ENCODE measurements at places on chromosomes 7 and 10.

DNA sequence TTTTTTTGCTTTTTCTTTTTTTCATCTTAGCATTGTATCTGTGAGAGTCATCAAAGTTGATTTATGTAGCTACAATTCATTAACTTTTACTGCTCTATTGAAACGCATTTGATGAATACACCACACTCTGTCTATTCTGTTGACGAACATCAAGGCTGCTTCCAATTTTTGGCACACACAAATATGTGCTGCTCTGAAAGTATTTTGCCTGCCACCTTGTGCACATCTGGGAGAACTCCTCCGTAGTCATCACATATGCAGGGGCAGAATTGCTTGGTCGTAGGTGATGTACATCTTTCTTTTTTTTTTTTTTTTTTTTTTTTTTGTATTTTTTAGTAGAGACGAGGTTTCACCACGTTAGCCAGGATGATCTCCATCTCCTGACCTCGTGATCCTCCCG lies 796.8 kb downstream of the KCNMA1 start:
- no peak for DNase-seq

DNA sequence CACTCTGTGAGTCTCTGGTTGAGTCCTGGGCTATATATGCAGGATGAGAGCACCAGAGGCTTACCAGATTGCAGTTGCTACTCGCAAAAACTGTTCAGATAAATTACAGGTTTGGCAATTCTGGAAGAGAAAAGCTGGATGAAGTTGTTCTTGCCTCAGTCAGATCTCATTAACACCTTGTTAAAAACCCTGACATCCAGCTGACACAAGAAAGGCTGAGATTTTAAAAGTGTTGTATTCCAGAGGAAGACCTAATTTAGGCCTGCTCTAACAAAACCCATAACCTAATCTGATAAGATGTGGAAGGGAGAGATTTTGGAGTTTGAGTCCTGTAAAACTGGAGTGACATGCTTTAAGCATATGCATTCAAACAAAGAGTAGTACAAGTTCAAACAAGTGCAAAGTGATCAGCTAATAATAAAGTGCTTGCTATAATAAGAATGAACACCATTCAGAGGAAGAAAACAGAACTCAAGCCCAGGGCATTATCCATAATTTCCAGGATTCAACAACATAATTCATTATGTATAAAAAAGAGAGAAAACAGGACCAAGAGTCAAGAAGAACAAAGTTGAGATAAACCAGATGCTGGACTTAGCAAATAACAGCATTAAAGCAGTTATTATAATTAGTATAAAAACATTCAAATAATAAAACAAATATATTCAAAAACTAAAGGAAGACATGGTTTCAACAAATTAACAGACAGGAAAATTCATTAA lies 135.5 kb downstream of the CD36 start:
- no peak for DNase-seq

- no peak for DNase-seq
These were observed 61.9 kb upstream of the OPN4 start for GRCh38 chr10:86592413-86592812.

DNA sequence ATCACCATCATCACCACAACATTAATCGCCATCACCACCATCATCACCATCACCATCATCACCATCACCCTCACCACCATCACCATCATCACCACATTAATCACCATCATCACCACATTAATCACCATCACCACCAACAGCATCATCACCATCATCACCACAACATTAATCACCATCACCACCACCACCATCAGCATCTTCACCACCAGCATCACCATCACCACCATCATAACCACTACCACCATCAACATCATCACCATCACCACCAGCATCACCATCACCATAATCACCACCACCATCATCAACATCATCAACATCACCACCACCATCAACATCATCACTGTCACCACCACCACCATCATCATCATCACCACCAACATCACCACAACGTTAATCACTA lies 124.6 kb downstream of the WDFY4 start:
- no peak for DNase-seq

- DNase-seq, result no peak
These were observed 947.5 kb downstream of the ANKRD7 start for GRCh38 chr7:119172043-119172442.

DNA sequence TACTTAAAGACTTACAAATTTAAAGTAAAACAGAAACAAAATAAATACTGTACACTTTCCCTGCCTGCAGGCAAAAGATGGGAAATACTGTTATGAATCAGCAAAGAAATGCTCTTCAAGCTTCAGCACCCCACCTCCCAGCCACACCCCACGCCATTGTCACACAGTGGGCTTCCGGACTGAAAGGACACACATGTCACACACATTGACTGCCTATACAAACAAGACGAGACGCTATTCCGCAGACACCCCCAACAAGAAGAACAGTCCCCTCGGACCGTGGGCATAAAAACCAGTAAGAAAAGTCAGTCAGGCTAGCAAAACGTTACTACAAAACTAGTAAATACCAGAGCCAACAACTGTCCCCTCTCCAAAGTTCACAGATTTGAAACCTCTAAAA lies 22.2 kb upstream of the PARP12 start:
- peak; percentile 23 for DNase-seq

DNA sequence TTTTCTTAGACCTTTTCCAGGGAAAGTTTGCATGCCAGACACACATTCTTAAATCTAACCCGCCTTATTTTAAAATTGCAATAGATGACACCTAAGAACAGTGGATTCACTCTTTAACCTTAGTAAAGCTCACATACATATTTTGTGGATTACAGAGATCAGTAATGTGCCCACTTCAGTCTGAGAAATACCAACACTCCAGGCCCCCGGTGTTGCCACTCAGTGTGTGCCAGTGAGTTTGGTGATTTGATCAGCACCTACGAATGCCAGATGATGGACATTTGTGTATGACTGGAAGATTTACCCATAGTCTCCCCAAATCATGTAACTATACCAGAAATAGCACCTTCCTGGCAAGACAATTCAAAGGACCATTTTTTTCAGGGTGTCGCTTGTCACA lies 2.6 kb downstream of the LRRN3 start:
- DNase-seq, result no peak

DNA sequence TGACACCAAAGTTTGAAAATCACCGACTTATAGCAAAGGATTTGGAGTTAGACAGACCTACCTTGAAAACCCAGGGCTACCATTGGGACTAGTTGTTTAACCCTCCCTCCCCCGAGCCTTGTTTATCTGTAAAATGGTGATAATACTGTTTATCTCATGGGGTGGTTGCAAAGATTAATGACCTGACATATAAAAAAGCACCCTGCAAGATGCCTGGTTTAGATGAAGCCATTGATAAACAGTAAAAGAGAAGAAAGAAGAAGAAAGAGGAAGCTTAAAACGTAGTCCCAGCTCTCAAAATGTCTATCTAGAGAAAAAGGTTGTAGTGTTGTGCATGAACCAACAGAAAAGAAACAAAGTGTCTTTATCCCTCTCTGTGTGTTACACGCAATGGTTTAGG lies 145.7 kb downstream of the FGFR2 start:
- no peak for DNase-seq

DNA sequence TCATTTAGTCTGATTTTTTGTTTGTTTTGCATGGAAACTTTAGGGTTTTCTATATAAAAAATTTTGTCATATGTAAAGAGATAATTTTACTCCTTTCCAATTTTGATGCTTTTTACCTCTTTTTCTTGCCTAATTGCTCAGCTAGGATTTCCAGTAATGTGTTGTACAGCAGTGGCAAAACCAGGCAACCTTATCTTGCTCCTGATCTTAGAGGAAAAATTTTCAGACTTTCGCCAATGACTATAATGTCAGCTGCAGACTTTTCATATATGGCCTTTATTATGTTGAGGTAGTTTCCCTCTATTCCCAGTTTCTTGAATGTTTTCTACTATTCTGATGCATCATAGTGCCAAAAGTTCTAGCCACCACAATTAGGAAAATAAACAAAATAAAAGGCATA lies 126.3 kb downstream of the ALOX5 start:
- no peak for DNase-seq

GRCh38 chr7:143243111-143243510 lies 20.1 kb upstream of the GSTK1 start:
- DNase-seq, result no peak

GRCh38 chr7:27960415-27960814 lies 220.2 kb downstream of the JAZF1 start:
- DNase-seq, result no peak

DNA sequence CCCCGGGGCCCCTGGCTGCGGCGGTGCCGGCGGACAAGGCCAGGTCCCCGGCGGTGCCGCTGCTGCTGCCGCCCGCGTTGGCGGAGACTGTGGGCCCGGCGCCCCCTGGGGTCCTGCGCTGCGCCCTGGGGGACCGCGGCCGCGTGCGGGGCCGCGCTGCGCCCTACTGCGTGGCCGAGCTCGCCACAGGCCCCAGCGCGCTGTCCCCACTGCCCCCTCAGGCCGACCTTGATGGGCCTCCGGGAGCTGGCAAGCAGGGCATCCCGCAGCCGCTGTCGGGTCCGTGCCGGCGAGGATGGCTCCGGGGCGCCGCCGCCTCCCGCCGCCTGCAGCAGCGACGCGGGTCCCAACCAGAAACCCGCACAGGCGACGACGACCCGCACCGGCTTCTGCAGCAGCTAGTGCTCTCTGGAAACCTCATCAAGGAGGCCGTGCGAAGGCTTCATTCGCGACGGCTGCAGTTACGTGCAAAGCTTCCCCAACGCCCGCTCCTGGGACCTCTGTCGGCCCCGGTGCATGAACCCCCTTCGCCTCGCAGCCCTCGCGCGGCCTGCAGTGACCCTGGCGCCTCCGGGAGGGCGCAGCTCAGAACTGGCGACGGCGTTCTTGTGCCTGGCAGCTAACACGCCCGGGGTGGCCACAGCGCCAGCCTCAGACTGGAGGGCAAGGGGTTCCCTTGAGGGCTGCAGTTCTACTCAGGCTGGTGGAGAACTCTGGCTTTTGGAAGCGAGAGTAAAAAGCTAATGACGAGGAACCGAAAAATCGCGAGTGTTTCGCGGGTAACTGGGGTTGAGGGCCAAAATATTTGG lies 804 bp downstream of the FRAT1 start:
- DNase-seq, result peak; percentile 36

- no peak for DNase-seq
These were observed 1.0 kb upstream of the CROT start for GRCh38 chr7:87344446-87344845.

GRCh38 chr10:331186-331585 lies 195.9 kb downstream of the ZMYND11 start:
- no peak for DNase-seq

DNA sequence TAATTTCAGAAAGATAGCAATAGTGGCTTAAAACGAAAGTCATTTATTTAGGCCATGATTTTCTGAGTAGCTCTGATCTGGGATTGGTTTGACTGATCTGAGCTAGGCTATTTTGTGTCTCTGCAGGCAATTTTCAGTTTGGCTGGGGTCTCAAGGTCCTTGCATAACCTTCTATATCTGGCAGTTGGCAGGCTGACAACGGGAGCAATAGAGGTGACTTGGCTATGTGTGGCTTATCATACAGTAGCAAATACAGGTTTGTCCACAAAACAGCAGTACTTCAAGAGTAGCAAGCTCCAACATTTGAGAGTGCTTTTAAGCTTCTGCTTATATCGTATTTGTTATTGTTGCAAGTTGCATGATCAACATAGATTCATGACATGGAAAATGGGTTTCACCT lies 1167.3 kb upstream of the CELF2 start:
- no peak for DNase-seq

- DNase-seq, result no peak
These were observed 274.2 kb downstream of the BAMBI start for GRCh38 chr10:28951484-28951883.
